ENCODE measurements at places on chromosomes 2 and 18.

DNA sequence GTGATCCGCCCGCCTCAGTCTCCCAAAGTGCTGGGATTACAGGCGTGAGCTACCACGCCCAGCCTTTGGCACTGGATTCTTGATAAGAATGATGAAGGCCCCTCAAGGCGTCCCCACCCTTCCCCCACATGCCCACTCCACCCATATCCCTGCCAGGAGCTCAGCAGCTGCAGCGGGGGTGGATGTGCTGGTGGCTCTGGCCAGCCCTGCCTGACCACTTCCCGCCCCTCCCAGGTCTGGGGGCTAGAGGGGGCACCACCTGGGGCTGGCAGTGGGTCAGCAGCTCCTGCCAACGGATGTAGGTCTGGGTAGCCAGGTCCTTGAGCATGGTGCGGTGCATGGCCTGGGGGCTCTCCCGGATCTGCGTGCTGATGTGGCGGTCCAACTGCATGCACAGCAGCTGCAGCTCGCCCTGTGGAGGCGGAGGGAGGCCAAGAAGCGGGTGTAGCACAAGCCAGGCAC, 7.8 kb upstream of the SEMA4C start:
- no peak for DNase-seq

DNA sequence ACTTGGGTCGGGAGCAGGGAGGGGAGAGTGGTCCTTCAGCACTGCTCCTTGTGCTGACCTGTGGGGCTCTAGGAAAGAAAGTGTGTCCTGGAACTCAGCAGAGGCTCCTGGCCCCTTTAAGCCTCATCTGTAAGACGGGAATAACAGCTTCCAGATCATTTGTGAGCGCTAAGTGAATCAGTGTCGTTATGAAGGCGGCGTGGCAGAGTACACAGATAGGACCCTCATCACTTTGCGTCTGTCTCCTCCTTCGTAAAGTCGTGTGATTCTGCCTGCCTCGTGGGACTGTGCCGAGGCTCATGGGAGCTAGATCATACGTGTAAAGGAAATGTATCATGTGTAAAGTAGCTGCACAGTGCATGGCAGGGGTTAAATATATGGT, 18.6 kb downstream of the COLEC11 start:
- DNase-seq, result no peak

DNA sequence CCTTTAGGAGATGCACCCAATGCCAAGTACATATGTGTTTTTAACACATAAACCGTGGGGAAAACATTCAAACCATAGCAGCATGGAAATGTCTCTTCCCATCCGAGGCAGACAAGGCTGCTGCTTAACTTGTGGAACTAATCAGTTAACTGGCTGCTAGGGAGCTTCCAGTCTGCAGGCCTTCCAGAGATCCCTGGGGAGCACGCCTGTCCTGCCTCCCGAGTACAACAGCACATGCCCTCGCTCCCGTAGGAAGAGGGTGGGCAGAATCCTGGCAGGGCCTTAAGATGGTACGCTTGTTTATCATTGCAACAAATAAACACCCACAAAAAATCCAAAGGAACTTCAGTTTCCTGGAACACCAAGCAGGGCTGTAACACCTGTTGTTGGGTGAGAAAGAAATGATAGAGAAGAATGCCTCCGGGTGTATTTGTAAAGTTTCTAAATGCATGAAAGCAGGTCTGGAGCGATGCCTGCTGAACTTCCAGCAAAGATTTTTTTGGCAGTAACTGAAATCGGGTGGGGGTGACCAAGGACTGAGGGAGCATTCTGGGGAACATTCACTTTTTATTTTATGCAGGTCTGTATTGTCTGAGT, 56.2 kb downstream of the EDAR start:
- DNase-seq, result no peak

GRCh38 chr2:215832791-215833190, 180.6 kb downstream of the MREG start:
- no peak for DNase-seq

GRCh38 chr2:224982910-224983711, 59.2 kb downstream of the DOCK10 start:
- no peak for DNase-seq

DNA sequence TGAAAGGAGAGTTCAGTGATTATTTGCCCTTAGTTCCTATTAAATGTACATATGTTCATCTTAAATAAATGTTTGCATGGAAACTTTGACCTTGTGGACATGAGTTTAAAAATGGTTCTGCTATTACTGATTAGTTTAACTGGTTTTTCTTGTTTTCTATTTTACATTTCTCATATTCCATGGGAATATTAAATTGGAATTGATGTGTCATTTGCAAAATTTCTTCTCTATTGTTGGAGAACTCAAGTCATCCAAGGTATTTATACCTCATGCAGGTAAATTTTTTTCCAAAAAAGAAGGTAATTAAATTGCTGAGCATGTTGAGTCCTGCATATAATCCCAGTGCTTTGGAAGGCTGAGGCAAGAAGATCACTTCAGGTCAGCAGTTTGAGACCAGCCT, 45.4 kb upstream of the APCDD1 start:
- no peak for DNase-seq

DNA sequence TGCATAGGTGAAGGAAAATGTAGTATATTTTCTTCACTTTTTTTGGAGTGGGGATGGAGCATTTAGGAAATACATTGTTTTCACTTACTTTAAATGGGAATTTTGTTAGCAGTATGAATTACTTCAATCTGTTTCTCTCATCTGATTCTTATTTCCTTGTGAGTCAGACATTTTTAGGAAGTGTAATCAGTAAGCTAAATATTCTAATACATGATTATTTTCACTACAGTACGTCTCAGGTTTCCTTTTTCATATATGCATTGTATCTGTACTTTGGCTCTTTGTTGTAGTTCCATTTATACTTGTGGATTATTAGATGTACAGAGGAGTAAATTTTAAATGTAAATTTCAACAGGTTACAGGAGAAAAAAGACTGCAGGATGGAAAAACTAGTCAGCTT, 27.9 kb downstream of the GPD2 start:
- DNase-seq, result no peak

DNA sequence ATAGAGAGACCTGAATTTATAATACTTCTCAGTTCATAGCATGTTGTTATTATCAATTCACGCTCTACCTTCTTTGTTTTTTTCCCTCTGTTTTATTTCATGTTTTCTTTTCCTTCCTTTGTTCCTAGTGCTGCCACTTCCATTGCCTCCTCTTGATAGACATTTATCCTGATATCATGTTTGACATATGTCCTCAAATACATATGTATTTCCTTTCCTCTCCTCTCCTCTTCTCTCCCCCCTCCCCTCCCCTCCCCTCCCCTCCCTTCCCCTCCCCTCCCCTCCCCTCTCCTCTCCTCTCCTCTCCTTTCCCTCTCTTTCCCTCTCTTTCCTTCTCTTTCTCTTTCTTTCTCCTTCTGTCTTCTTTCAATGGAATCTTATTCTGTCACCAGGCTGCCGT, 67.8 kb downstream of the TDRD15 start:
- no peak for DNase-seq

- peak; percentile 63 for DNase-seq
These were observed 10.0 kb downstream of the IL1R2 start for GRCh38 chr2:102001767-102002142.

GRCh38 chr18:78213361-78213994, 766.1 kb upstream of the SALL3 start:
- no peak for DNase-seq

DNA sequence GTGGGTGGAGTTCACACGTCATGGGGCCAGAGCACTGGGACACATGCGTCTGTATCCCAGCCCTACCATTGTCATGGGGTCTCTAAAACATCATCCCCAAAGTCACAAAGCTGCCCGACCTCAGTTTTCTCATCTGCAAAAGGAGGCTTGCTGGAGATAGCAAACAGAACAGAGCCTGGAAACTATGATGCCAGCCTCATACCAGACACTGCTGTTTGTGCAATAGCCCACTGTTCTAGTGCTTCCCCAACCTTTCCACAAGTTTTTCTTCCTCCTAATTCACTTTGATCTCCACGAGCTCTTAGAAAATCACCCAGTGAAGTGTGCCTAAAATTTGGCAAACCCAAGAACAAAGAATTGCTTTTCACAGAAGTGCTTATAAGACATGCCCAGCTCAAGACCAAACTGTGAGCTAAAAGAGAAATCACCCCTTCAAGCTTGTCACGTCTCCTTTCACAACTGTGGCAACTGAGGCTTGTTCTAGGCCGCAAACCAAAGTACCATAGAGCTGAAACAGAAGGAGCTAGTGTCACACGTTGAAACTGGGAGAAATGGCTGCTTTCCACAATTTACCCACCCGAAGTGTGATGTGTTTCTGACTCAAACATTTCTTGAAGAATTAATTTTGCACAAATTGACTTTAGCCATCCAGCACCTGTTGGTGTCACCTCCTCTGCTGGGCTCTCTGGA, 162.7 kb upstream of the ID2 start:
- DNase-seq, result no peak

DNA sequence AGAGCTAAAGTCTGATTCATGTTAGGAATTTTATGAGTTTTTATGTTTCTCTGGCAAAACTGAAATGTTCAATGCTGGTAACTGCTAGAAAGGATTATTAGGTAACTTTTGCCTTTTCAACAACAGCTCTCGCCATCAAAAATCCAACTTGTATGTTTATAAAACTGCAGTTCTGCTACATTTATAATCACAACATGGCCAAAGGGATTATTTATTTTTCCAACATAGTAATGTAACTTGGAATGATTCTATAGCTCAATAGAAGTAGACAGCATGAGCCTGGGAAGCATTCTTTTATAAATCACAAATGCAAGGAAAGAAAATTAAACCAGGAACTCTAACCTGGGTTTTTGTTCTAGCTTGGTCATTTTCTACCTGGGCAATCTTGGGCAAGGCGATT, 470.9 kb downstream of the TGIF1 start:
- no peak for DNase-seq

DNA sequence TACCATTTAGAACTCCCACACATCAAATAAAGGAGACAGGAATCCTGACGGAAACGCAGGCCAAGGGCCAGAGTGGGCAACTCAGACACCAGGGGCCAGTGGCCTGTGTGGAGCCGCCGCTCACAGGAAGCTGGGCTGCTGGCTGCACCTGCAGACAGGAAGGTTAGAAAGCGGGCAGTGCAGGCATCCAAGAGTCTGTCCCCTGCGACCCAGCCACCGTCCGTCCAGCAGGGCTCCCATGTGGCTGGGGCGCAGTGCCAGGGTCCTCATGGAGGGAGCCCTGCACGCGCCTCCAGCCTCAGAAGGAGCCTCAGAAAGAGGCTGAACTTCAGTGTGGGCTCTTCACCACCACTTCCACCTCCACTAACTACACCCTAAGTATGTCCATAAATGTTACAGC, 2.5 kb upstream of the ANO7 start:
- no peak for DNase-seq

- no peak for DNase-seq
These were observed 250.3 kb upstream of the KLHL29 start for GRCh38 chr2:23134726-23135125.

- no peak for DNase-seq
These were observed 11.1 kb upstream of the KIDINS220 start for GRCh38 chr2:8848328-8849100.

GRCh38 chr2:168461178-168461941, 5.3 kb downstream of the CERS6 start:
- DNase-seq, result no peak

- DNase-seq, result no peak
These were observed 676.3 kb downstream of the IRS1 start for GRCh38 chr2:226123300-226123699.

GRCh38 chr2:28617502-28618184, 121.8 kb downstream of the PLB1 start:
- no peak for DNase-seq

DNA sequence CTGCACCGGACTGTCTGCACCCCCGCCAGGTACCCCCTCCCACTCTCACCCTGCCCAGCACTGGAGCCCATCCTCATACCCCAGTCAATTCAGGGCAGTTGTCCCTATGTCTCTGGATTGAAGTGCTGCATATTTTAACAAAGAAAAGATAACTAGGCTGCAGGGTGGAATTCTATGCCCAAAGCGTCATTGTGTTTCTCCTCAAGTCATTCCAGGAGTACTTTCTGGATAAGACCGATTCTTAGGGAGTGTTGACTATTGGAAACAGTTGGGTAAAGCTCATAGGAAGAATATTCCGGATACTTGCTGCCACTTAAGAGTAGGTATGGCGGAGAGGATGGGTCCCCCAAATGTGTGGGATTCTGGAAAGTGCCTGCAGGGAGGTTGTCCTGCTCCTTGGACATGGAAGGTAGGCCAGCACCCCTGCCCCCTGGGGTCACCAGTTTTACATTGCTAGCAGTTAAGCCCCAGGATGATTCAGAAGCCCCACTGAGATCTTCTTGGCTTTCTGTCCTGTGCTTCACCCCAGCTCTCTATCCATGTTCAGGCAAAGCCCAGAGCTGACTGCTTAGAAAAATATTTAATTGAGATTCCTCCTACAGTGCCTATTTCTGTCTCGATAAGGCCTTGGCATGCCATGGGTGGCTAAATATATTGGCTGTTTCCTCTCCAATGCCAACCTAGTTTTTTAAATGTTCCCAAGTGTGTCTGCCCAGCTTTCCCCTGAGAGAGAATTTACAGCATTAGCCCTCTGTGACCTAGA, 48.2 kb downstream of the RPL37A start:
- peak; percentile 73 for DNase-seq

GRCh38 chr2:75600461-75601011, 39.8 kb upstream of the EVA1A start:
- DNase-seq, result peak; percentile 76

Measured in RWPE1 (cell line).